ENCODE measurements at places on chromosomes 13 and 19. TPM values are rescaled to one million over a fixed set of nuclear protein-coding genes. Genes with fewer than 3 reads are reported as not detected.

- DNase-seq: no peak
These were observed 1024.0 kb upstream of the PCDH9 start for GRCh38 chr13:68254151-68254550.

Gene TNFSF13B
- total RNA-seq: 1.0 TPM

Gene KLHL1
- not detected for total RNA-seq

- DNase-seq: no peak
These were observed 465.6 kb downstream of the ITGBL1 start for GRCh38 chr13:101917833-101918661.

DNA sequence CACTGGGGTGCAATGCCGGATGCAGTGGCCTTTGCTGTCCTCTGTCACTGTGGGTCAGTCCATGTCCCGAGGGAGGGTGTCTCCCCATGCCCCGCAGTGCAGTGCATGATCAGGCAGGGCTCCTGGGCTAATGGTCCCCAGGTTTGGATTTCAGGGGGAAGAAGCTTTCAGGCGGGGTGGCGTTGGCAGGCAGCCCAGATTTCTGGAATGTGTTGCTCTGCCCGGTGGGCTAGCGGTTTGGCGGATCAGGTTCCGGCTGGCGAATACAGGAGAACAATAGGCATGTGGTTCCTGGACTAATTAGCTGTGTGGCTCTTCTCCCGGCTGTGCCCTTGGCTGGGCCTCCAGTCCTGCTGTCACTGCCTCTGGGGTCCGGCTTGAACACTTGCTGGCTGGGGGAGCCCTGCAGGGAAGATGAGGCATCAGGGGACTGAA lies 141.3 kb downstream of the FGF9 start:
- no peak for DNase-seq

Gene GPR183
- 0.89 TPM for total RNA-seq

Gene RNF225
- not detected for total RNA-seq

- DNase-seq: no peak
These were observed 68.1 kb downstream of the GNG7 start for GRCh38 chr19:2634228-2634951.

- no peak for DNase-seq
These were observed 47.1 kb upstream of the CNMD start for GRCh38 chr13:52786766-52787165.

Gene KLK7
- not detected for total RNA-seq

DNA sequence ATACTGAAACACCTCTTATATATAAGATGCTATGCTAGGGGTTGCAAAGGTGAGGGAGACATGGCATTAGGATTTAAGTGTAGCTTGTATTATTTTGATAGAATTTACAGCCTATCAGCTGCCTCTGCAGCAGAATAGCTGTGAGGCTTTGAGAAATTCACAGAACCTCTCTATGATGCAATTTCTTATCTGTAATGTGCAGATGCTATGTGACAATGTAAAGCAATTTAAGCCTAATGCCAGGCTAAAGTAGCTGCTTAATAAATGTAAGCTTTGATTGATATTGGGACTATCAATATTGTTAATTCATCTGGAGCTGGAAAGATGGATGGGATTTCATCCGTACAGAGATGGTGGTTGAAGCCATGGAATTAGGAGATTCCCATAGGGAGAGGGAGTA lies 1.6 kb downstream of the ADGRE3 start:
- DNase-seq: no peak

- peak; percentile 65 for DNase-seq
These were observed 23.1 kb downstream of the LYL1 start for GRCh38 chr19:13079542-13079986.

Gene LRP3
- total RNA-seq: 16.0 TPM

DNA sequence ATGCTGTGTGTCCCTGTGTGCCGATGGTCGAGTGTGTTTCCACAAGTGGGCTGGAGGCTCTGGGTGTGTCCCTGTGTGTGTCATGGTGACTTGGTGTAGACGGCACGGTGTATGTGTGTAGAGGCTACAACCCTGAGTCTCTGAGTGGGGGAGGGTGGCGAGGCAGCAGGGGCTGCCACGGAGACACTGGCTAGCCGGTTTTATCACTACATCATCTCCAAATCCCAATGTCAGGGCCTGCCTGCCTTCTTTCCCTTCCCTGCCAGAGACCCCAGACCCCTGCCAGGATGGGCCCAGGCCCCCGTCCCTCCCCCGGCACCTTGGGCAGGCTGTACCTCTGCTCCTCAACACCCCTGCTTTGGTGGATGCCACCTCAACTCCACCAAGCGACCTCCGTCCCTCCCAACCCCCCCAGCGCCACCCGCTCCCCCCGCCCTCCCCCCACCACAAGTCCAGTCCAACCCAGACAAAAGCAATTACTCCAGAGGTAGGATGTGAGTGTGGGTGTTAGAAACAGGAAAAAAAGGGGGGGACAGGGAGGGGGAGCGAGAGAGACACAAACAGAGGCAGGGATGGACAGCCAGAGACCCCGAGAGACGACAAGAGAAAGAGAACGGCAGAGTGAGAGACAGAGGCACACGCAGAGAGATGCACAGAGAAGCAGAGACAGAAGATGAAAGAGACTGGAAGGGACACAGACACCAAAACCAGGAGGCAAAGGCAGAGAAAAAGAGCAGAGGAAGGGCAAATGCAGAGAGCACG lies 21.6 kb upstream of the POU2F2 start:
- no peak for DNase-seq

Gene FAM124A
- 13.9 TPM for total RNA-seq

DNA sequence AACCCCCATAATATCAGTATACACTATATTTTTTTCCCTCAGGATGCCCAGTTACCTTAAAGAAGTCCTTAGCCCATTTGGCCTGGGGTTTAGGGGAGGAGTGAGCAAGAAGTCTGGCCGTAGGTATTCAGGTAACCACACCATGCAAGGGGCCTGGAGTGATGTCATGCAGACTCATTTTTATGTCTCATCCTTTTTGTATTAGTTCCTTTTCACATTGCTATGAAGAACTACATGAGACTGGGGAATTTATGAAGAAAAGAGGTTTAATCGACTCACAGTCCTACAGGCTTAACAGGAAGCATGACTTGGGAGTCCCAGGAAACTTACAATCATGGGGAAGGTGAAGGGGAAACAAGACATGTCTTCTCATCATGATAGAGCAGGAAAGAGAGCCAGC lies 12.2 kb downstream of the TPP2 start:
- no peak for DNase-seq

Gene CRLF1
- 6.3 TPM for total RNA-seq

- DNase-seq: no peak
These were observed 38.5 kb upstream of the FGF14 start for GRCh38 chr13:102440259-102440936.

GRCh38 chr13:106753251-106753650 lies 185.3 kb upstream of the ARGLU1 start:
- no peak for DNase-seq

DNA sequence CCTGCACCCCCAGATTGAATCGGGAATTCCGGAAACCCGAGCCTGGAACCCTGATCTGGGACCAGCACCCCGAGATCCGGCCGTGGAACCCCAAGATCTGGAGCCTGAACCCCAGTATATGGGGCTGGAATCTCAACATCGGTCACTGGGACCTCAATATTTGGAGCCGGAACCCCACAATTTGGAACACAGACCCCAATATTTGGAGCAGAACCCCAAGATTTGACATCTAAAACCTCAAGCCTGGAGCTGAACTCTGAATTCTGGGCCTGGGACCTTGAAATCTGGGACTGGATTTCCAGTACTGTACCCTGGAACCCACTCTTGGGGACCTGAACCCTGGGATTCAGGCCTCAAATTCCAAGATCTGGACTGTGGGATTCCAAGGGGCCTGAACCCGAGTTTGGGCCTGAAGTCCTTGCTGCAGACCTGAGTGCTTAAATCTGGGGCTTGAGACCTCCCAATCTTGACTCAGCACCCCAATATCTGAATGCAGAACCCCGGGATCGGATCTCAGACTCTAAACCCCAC lies 629 bp downstream of the LRFN3 start:
- no peak for DNase-seq

DNA sequence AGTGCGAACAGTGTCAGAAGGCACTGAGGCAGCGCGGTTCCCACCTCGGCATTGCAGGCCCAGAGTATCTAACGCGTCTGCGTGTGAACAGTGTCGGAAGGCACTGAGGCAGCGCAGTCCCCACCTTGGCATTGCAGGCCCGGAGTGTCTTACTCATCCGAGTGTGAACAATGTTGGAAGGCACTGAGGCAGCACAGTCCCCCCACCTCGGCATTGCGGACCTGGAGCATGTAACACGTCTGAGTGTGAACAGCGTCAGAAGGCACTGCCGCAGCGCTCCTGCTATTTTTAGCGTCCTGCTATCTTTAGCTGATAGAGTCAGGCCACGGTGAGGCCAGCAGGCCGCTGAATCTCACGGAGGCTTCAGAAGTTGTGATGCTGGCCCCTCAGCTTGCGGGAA lies 39.6 kb downstream of the ATP11A start:
- peak; percentile 79 for DNase-seq

- DNase-seq: no peak
These were observed 26.2 kb downstream of the GPR42 start for GRCh38 chr19:35397064-35397463.

- DNase-seq: no peak
These were observed 150.2 kb downstream of the TNFSF13B start for GRCh38 chr13:108419768-108420167.

GRCh38 chr19:4032436-4032835 lies 24.9 kb downstream of the PIAS4 start:
- no peak for DNase-seq

Gene SPRY2
- 36.2 TPM for total RNA-seq

- DNase-seq: no peak
These were observed 2.8 kb downstream of the CHST8 start for GRCh38 chr19:33624586-33624985.

Gene MISP
- total RNA-seq: not detected

- DNase-seq: no peak
These were observed 19.6 kb upstream of the CEACAM1 start for GRCh38 chr19:42547929-42548328.

Gene SELENOV
- total RNA-seq: not detected

DNA sequence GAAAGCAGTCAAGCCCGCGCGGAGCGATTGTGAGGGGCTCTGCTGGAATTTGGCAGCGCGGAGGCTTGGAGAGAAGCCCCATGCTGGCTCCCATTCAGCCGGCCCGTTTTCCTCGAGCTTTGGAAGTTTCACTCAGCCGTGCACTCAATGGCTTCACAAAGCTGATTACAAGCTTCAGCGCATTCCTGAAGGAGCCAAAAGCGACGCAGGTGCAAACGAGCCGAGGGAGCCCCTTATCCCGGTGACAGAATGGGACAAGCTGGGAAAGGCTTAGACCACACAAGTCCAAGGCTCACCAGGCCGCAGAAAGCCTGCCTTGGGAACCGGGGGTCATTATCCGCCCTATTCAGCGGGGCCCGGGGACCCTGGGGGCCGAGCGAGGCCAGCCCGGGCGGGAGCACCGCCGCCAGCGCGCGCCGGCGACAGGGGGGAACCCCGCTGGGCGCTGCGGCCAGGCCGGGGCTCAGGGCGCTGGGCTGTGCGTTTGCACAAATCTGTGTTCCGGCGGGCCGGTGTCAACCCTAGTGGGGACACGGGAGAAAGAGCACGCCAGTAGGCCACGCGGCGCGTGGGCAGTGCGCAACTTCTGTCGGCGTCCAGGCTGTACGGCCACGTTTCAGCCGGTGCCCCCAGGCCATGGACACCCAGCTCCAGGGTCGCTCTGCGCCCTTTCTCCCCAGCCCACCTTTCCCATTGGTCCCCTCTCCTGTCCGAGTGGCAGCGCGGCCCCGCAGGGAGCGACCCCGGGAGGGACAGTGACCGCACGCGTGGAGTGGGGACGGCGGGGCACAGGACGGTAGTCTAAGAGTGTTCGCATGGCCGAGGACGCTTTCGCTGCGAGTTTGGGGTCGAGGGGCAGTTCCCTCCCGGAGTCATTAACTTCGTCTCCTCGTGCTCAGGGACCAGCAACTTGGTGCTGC lies 37.3 kb downstream of the SOX1 start:
- no peak for DNase-seq

GRCh38 chr13:45295536-45295935 lies 45.4 kb downstream of the TPT1 start:
- no peak for DNase-seq

- no peak for DNase-seq
These were observed 1.4 kb downstream of the PARP4 start for GRCh38 chr13:24511019-24511815.

GRCh38 chr19:39846678-39847486 lies 703 bp upstream of the FBL start:
- DNase-seq: no peak

Gene MRI1
- total RNA-seq: 12.9 TPM

GRCh38 chr19:56253737-56254136 lies 18.8 kb upstream of the EDDM13 start:
- DNase-seq: no peak

Gene IL17D
- total RNA-seq: 1.2 TPM

DNA sequence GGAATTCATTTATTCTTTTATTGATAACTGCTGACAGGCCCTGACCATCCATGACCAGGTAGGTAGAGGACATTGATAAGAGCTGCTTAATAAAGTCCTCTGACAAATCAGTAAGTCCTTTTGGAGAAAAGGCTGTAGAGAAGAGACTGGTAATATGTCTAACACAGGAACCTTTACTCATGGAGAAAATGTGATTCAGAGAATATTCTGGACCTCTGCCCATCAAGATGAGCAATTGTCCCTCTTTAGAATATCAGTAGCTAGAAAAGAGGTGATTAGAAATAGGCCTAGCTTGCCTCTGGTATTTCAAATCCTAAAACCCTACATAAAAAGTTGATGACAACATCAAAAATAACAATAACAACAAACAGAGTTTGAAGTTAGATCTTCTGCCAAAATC lies 642.3 kb downstream of the TBC1D4 start:
- DNase-seq: no peak

GRCh38 chr13:59201841-59202240 lies 961.9 kb downstream of the DIAPH3 start:
- no peak for DNase-seq

Gene INTS6
- 22.3 TPM for total RNA-seq

- no peak for DNase-seq
These were observed 373.2 kb downstream of the PCDH17 start for GRCh38 chr13:58004751-58005150.

Gene FFAR2
- 0.38 TPM for total RNA-seq
